ENCODE measurements at places on chromosomes 2 and 18. TPM values are rescaled to one million over a fixed set of nuclear protein-coding genes. Genes with fewer than 3 reads are reported as not detected.

- DNase-seq, result no peak
Observed at GRCh38 chr2:60368456-60368855, 185.0 kb downstream of the BCL11A start.

CCNYL1 gene
- 14.6 TPM for total RNA-seq

RFTN2 gene
- 4.0 TPM for total RNA-seq

- DNase-seq, result no peak
Observed at GRCh38 chr2:110720547-110720946, 11.8 kb upstream of the ACOXL start.

- no peak for DNase-seq
Observed at GRCh38 chr2:158178646-158179045, 77.0 kb downstream of the UPP2 start.

DNA sequence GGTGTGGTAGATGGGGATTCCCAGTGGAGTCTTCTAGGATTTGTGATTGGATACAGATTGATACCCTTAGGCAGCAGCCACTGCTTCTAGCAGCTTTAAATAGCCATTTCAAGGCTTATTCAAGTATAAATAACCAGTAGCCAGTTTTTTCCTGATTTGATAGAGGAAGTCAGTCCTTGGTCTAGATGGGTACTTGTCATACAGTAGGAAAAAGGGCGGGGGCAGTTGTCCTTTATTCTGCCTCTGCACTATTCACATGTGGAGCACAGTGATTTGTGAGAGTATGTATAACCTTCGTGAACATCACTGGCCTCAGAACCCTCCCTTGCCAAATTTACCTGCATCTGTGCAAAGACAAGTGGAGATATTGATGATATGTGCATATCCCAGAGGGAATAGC is 6.8 kb downstream of the PPP1CB start:
- DNase-seq, result no peak
